ENCODE measurements at places on chromosomes 16 and 17. TPM values are rescaled to one million over a fixed set of nuclear protein-coding genes. Genes with fewer than 3 reads are reported as not detected.

DNA sequence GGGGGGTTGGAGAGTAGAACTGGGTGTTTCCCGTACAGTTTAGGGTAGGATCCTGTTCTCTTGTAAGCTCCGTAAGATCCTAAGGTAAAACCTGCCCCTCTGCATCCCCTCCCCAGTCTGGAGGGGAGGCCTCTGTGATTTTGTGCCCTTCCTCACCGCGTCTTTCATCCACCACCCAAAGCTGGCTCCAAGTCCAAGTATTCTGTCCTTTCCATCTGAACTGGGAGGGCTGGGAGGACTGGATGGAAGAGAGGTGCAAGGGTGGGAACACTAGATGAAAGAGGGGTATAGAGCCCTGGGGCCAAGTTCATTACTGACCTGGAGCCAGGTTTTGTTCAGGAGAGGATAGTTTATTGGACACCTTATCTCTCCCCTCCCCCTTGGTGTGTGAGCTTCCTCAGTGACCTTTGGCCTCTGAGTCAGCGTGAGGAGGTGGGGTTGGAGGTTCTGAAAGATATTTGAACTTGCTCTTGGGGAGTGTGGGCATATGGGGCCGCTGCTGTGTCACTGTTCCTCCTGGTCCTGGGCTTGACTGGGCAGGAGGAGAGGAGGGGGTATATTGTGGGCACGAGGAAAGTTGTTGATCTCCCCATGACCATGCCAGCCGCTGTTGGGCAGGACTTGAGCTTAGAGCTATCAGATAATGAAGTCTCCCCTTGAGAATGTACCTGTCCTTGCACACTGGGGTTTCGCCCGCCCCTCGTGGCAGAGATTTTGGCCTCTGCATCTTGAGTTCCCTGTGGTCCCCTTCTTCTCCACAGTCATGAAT lies 1.6 kb downstream of the LASP1 start:
- DNase-seq: no peak

GRCh38 chr17:10628756-10629155 lies 28.4 kb downstream of the MYH3 start:
- no peak for DNase-seq

GRCh38 chr17:15882777-15883176 lies 62.2 kb upstream of the ADORA2B start:
- no peak for DNase-seq

DNA sequence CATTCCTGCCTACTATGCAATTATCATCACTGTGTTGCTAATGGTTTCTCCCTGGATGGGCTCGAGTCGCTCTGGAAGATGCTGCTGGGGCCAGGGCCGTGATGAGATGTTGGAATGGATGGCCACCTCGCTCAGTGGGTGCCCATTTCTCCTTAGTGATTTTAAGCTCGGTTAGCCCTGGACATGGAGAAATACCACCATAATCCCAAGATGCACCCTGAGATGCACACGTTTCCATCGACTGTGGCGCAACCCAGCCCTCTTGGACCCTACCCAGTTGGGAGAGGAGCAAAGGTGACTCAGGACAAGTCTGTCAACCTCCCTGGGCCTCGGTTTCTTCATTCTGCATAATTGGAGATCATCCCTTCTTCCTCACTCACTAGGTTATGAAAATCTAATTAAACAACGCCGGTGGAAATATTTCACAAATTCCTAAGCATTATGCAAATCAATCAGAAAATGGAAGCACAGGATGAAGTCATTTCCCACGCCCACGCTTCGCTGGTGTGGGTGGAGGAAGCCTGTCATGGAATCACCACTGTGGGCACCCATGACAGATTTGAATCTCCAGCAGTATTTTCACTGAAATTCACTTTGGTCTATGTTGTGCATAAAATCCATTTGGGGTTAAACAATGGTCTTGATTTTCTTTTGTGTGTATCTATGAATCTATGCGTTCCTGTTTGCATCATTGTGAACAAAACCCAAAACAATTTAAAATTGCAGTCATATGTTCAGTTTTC lies 195.2 kb downstream of the AXIN2 start:
- DNase-seq: no peak

GRCh38 chr17:16425698-16426659 lies 10.6 kb downstream of the TRPV2 start:
- DNase-seq: no peak

DNA sequence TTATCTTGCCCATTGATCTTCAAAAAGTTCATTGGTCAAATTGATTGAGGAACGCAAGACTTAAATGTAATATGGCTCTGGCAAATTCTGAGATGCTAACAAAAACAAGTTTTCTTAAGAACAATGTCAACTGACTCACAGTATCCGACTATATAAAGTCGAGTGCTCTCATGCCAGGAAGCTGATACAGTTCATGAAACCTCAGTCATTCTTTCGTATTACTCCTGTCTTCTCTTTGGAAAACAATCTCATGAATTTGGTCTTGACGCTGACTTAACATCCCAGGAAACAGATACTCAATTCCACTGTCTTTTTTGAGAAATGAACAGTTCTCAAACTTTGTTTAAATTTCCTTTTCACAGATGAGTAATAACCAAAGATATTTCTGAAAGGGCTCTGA lies 704.9 kb downstream of the MAF start:
- DNase-seq: no peak

GRCh38 chr17:79202480-79202879 lies 127.9 kb downstream of the ENGASE start:
- DNase-seq: no peak

DNA sequence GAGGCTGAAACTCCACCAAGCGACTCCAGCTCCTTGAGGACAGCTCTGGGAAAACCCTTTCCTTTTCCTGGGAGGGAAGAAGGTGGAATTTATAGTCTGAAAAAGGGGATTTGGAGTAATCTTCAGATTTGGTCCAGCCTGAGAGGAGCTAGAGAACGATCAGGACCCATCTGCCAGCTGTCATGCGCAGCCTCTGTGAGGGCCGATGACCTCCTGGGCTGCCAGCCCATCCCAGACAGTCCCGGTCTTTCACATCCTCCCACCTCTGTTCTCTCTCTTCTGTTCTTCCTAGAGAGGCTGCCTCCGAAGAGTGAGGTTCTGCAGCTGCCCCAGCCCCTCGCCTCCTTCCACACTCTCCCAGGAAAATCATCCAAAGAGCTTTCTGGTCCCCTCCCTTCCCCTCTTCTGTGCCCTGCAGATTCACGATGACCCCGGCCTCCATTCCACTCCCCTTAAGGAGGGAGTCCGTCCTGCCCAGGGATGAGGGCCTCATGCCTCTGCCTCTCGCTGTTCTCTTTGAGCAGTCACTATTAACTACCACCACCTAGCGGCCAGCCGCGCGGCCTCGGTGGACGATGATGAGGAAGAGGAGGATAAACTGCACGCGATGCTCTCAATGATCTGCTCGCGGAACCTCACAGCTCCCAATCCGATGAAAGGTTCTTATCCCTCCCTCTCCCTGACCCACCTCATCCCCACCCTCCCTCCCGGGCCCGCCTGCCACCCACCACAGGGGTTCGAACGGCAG lies 29.6 kb downstream of the SGSM2 start:
- DNase-seq: no peak

PLA2G10 gene
- total RNA-seq: not detected

GSG1L gene
- not detected for total RNA-seq

DOC2B gene
- 38.1 TPM for total RNA-seq

DNA sequence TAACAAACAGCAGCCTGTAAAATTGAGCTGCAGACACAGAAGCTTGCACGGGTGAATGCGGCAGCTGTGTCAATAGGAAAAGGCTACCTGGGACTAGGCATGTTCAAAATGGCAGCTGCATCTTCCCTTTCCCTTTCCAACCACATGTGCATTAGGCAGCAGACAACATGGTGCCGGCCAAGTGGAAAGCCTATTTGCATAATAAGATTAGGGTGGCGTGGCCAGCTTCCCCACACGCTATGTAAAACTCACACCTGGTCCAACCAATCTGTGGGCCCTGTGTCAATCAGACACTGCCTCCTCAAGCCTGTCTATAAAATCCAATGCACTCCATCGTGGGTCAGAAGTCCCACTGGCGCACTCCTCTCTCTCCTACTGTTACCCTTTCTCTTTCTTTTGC lies 61.0 kb upstream of the RBBP6 start:
- no peak for DNase-seq

- no peak for DNase-seq
These were observed 126.9 kb downstream of the ZNF778 start for GRCh38 chr16:89344458-89344834.

DNA sequence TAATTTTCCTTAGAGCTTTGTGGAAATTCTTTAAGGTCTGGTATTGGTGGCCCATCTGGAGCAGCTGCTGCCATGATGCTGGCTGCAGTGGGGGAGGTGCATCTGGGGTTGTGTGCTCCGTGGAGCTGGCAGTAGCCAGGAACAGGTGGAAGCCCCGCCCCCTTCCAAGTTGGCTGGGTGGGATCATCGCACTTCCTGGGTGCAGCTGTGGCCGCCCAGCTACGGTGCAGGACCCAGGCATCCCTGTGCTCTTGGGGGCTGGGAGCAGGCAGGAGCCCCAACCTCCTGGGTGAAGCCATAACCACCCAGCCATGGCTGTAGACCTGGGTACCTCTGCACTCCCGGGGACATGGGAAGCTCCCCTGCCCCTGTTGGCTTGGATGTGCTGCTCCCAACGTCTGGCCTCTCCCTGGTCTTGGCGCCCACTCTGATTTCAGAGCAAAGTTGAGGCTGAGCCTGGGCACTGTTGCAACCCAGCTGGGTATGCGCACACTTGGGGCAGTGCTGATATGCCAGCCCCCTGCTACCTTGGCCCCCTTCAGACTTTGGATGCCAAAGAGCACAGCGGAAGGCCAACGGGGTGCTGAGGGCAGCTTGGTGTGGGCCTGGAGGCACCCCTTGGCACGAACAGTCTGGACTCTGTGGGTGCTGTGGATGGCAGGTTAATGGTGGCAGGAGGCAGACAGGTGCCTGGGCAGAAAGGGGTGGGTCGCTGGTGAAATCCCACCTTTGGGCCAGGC lies 145.2 kb downstream of the MYO1D start:
- no peak for DNase-seq

MYO15B gene
- total RNA-seq: 4.3 TPM

HSPB9 gene
- total RNA-seq: not detected

DNA sequence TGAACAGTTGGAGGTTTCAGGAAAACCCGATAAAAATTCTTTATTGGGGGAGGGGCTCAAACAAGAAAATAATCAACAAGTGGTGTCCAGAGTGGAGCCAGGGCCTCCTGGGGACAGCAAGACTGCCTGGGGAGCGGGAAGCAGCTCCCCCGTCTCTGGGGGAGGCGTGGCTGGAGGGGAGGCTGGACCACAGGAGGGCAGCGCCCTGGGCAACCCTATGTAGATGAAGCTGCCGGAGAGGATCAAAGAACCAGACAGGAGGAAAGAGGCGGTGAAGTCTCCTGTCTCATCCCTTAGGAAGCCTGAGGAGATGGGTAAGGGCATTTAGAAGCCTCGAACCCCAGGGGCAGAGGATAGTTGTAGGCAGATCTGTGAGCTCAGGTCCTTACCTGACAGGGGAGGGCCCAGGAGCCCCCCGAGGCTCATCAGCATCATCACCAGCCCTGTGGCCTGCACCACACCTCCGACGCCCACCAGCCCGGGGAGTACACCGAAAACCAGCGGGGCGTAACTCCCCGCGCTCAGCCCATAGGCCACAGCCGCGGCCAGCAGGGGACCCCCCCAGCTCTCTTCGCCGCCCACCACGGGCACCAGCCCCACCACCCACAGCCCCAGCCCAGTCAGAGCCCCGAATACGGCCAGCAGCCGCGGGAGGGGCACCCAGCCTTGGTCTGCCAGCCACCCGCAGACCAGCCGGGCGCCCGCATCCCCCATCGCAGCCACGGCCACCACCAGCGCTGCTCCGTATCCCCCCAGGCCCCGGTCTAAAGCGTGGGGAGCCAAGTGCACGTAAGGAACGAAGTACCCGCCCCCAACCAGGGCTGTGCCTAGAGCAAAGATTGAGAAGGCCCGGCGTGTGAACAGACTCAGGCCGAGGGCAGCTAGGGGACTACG lies 2.0 kb downstream of the SLC16A11 start:
- DNase-seq: no peak

- DNase-seq: no peak
These were observed 63.9 kb downstream of the TNRC6C start for GRCh38 chr17:78022425-78022824.

KRT39 gene
- not detected for total RNA-seq

- DNase-seq: no peak
These were observed 117.1 kb downstream of the KCNJ2 start for GRCh38 chr17:70286391-70286790.

DNA sequence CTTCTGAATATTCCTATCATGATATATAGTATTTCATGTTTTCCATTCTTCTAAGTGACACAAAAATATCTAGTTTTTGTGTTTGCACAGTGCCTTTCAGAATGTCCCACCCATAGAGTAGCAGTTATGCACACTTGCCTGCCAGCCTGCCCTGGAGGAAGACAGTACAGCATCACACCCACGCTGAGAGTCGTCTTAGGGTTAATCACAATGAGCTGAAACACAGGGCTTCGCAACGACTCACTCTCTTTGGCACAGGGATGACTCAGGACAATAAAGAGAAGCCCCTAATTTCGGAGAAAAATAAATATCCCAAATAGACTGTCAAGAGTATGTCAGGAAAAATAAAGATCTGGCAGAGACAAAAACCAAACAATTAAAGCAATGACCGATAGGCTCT lies 11.6 kb upstream of the NDUFAB1 start:
- no peak for DNase-seq

GRCh38 chr16:22789281-22789945 lies 24.5 kb upstream of the HS3ST2 start:
- no peak for DNase-seq

- DNase-seq: no peak
These were observed 9.7 kb downstream of the C16orf54 start for GRCh38 chr16:29736112-29736511.

DNA sequence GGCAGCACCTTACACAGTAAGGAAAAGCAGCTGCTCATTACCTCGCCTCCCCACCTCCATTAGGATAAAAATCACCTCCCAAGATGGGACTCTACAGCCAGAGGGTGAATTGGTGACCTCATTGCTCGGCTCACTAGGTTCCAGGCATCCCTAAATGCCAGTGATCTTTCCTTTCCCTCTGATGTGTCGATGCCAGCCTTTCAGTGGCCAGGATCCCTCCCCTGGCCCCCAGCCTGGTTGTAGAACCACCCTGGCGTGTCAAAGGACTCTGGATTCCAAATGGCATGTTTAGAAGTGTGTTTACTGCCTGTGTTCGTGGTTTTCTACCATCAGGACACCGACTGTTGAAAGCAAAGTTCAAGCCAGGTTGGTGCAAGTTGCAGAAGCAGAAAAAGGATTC lies 72.1 kb upstream of the LYRM9 start:
- DNase-seq: peak; percentile 85

DNA sequence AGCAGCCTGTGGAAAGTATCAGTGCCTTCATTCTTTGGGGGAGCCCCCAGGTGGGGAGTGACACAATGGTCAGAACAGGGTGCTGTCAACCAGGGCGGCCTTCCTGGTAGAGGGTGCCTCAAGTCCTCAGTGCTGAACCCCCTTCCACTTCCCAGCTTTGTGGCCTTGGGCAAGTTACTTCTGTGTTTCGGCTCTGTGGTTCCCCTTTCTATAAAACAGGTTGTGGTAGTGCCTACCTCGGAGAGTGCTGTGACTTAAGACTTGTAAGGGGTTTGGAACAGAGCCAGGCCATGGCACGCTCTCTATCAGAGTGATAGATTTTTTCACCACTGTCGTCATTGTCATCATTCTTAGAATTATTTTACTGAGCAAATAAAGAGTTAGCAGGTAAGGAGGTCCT lies 141.1 kb downstream of the CCDC182 start:
- no peak for DNase-seq

- DNase-seq: no peak
These were observed 47.1 kb downstream of the SPACA3 start for GRCh38 chr17:33038740-33039139.

TMEM114 gene
- total RNA-seq: not detected
